ENCODE measurements at places on chromosomes 7 and 10. TPM values are rescaled to one million over a fixed set of nuclear protein-coding genes. Genes with fewer than 3 reads are reported as not detected.

- no peak for DNase-seq
Observed at GRCh38 chr7:148402159-148402558, 188.4 kb upstream of the C7orf33 start.

DNA sequence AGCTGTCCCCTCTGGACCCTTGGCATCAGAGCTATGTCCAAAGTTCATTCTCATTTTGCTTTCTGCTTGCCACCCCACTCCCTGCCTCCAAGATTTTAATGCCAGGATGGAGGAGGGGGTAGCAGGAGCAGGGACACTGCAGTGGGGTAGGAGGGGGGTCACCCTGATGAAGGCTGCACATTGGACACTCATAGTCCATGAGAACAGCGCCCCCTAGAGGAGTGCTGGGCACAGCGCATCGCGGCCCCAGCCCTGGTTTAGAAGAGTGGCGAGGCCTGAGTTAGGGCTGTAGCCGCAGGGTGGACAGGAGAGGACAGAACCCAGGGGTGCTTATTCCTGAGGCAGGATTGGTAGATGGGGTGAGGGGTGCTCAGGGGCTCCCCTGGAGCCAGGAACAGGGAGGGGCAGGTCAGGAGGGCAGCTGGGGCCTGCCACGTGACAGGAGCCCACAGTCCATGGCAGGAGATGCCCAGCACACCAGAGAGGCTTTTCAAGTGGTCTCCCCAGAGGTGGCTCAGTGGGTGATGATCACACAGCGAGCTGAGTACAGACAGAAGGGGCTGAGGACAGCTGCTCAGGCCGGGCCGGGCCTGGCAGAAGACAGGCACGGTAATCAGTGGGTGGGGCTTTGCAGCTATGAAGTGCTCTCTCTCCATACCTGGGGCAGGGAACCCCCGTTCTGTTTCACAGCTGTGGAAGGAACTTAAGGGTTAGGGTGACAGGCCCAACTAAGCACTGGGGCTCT lies 71.4 kb downstream of the NEURL1 start:
- DNase-seq = no peak

GRCh38 chr10:124518366-124518765 lies 56.7 kb downstream of the LHPP start:
- no peak for DNase-seq

DNA sequence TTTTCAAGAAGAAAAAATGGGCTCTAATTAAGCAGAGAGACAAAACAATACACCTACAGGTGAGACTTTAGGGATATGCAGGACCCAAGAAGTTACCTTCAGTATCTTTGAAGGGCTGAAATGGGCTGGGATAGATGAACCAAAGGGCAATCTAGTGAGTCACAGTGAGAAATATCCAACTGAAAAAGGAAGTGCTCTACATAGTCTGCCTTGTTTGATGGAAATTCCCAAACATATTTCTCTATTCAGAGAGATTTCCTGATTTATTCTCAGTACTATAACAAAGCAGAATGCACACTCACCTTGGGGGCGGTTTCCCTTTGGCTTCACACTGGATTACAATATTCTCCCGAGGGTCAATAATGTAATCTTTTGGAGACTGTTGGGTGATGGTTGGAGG lies 104.1 kb upstream of the LAMB4 start:
- DNase-seq = no peak

- DNase-seq = no peak
Observed at GRCh38 chr7:149283321-149283720, 21.3 kb downstream of the ZNF783 start.

DNA sequence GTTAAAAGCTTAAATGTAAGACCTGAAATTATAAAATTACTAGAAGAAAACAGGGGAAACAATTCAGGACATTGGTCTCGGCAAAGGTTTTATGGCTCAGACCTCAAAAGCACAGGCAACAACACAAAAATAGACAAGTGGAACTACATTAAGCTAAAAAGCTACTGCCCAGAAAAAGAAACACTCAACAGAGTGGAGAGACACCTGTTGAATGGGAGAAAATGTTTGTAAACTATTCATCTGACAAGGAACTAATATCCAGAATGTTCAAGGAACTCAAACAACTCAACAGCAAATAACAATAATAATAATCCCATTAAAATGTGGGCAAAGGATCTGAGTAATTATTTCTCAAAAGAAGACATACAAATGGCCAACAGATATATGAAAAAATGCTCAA lies 170.4 kb downstream of the FRMD4A start:
- no peak for DNase-seq

DNA sequence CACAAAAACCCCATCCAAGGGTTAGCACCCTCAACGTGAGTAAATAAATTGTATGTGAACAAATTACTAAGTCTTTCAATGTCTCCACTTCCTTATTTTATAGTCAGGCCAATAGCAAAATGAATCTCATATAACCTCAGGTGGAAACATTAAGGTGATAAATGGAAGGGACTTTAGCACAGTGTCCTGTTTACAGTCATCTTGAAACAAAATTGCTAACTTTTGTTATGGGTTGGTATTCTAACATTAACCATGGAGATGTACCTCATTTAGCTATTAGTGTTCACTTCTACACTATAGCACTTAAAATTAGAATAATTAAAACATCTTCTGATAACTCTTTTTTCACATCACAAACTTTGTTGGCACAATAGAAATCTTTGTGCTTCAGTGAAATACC lies 255.8 kb upstream of the CNTNAP2 start:
- no peak for DNase-seq

RAMP3 gene
- 10.7 TPM for polyA plus RNA-seq

NPVF gene
- polyA plus RNA-seq = not detected

GRCh38 chr10:20147684-20148083 lies 331.5 kb downstream of the PLXDC2 start:
- DNase-seq = no peak

- peak; percentile 45 for DNase-seq
Observed at GRCh38 chr7:108358553-108358952, 97.7 kb downstream of the NRCAM start.

- DNase-seq = no peak
Observed at GRCh38 chr7:29435167-29435566, 128.5 kb upstream of the PRR15 start.

DNA sequence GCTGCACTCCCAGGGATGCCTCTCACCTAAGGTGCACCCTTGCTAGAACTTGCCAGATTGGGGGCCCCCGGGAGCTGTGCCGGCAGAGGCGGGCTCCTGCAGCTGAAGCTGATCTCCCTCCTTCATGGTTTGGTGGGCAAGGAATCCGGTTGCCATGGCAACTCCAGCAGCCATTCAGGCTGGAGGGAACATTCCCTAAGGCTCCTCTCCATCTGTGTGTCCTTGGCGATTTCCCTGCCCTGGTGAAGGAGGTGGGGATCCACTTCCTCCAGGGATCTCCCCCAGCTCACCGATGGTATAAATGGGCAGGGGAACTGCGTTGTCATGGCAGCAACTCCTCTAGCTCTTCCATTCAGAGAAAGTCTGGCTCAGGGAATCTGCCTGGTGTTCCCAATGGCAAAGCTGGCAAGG lies 49.6 kb upstream of the GPR158 start:
- peak; percentile 87 for DNase-seq

GRCh38 chr7:101216001-101216859 lies 1.2 kb downstream of the PLOD3 start:
- no peak for DNase-seq

LSM5 gene
- 63.4 TPM for polyA plus RNA-seq

DEPP1 gene
- polyA plus RNA-seq = 8.3 TPM

- DNase-seq = peak; percentile 67
Observed at GRCh38 chr10:103491729-103492364, 1.7 kb upstream of the NEURL1 start.

BTBD16 gene
- 1.3 TPM for polyA plus RNA-seq

PLCE1 gene
- polyA plus RNA-seq = 36.3 TPM

AKR1D1 gene
- 0.13 TPM for polyA plus RNA-seq
